ENCODE measurements at places on chromosomes 16 and 17.
A peak's percentile ranks its signal among the peaks of the same experiment; 100 is the strongest.

GRCh38 chr17:55964191-55964590 is 189.1 kb upstream of the ANKFN1 start:
- H3K27me3 ChIP-seq: peaks cover 5% of the 10 kb centered on the region
- no peak overlapping the region for H3K27ac ChIP-seq
- DNase-seq: no peak
- no peaks in the 10 kb centered on the region for H3K4me1 ChIP-seq
- H3K36me3 ChIP-seq: no peaks in the 10 kb centered on the region
- no peak overlapping the region for H3K4me3 ChIP-seq

DNA sequence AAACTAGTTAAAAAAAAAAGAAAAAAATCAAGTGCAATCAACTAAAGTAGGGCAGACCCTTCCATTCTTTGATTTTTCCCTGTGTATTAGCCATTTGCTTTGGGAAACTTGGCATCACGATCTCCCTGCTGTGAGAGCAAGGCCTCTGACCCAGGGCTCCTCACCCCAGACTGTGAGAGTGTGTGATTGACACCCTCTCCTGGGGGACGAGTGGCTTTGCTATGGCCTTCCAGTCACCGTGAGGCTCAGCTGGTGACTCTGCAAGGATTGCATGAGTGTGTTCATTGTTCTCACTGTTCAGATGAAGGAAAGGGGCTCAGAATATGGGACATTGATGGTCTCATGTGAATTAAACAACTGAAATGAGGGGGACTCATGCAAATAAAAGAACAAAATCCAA is 69.0 kb upstream of the BCAR1 start:
- peaks cover 23% of the 10 kb centered on the region for H3K4me1 ChIP-seq
- H3K4me3 ChIP-seq: peak overlapping the region; percentile 58
- no peak for DNase-seq

- no peak overlapping the region for H3K27ac ChIP-seq
- H3K4me3 ChIP-seq: no peak overlapping the region
- H3K36me3 ChIP-seq: no peaks in the 10 kb centered on the region
- peaks cover 32% of the 10 kb centered on the region for H3K27me3 ChIP-seq
- H3K4me1 ChIP-seq: peaks cover 13% of the 10 kb centered on the region
Measured at GRCh38 chr17:16908273-16908672, 63.6 kb downstream of the TNFRSF13B start.

DNA sequence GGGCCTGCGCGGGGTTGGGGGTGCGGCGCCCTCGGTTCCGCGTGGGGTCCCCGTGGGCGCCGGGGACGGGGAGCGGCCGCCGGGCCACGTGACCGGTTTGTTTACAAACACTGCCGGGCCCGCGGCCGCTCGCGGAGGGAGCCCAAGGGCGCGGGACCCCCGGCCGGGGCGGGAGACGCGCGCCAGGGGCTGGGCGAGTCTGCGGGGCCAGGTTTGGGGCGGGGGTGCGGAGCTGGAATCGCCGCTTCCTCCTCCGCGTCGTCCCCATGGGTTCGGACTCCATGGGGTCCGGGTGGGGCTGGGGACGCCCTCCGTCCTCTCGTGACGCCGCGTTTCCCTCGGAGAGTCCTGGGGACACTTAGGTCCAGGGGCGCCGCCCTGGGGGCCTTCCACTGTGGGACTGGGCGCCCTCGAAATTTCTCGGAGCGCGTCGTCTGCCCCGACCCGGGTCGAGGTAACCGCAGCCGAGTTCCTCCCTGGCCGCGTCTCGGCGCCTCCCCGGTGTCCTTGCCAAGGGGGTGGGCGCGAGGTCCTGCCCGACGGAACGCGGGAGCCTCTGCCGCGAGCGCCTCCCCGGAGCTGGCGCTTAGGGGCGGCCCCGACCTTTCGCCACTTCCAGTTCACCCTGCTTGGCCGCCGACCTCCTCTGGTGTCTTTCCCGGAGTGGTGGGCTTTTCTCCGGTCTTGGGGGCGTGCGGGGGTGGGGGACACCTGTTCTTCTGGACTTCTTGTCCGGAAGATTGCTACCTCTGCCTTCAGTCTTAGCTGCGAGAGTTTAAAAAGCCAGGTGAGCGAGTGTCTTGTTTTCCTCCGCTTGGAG is 684 bp downstream of the YPEL2 start:
- peaks cover 15% of the 10 kb centered on the region for H3K27me3 ChIP-seq
- peak overlapping the region; percentile 63 for H3K27ac ChIP-seq
- H3K4me3 ChIP-seq: peak overlapping the region; percentile 89
- peak; percentile 83 for DNase-seq
- peaks cover 51% of the 10 kb centered on the region for H3K4me1 ChIP-seq

- DNase-seq: no peak
- H3K27me3 ChIP-seq: peaks cover 17% of the 10 kb centered on the region
- no peaks in the 10 kb centered on the region for H3K36me3 ChIP-seq
- peak overlapping the region; percentile 55 for H3K27ac ChIP-seq
- H3K4me3 ChIP-seq: no peak overlapping the region
Measured at GRCh38 chr17:77245162-77245926, 104.6 kb downstream of the SEC14L1 start.

- H3K4me3 ChIP-seq: no peak overlapping the region
- no peaks in the 10 kb centered on the region for H3K36me3 ChIP-seq
- H3K27ac ChIP-seq: no peak overlapping the region
- DNase-seq: no peak
Measured at GRCh38 chr17:17372856-17373520, 69.8 kb downstream of the NT5M start.

- H3K4me3 ChIP-seq: no peak overlapping the region
- peaks cover 12% of the 10 kb centered on the region for H3K36me3 ChIP-seq
- no peak for DNase-seq
Measured at GRCh38 chr16:50207652-50208051, 54.5 kb downstream of the TENT4B start.

GRCh38 chr17:76558198-76559095 is 18.6 kb downstream of the PRCD start:
- H3K36me3 ChIP-seq: peaks cover 52% of the 10 kb centered on the region
- H3K27ac ChIP-seq: peak overlapping the region; percentile 97
- DNase-seq: peak; percentile 72
- H3K27me3 ChIP-seq: no peaks in the 10 kb centered on the region

All from activated CD4-positive, alpha-beta T cell treated with anti-CD3 and anti-CD28 coated beads, Interleukin-2, amount 10 ng/mL, durations not matched to agents 24 days and 14 days (primary cell).